ENCODE measurements at places on chromosomes 1 and 21. TPM values are rescaled to one million over a fixed set of nuclear protein-coding genes. Genes with fewer than 3 reads are reported as not detected.
A peak's percentile ranks its signal among the peaks of the same experiment; 100 is the strongest.

GRCh38 chr1:171654942-171655745 lies 2.7 kb upstream of the MYOC start:
- peak; percentile 76 for DNase-seq

DNA sequence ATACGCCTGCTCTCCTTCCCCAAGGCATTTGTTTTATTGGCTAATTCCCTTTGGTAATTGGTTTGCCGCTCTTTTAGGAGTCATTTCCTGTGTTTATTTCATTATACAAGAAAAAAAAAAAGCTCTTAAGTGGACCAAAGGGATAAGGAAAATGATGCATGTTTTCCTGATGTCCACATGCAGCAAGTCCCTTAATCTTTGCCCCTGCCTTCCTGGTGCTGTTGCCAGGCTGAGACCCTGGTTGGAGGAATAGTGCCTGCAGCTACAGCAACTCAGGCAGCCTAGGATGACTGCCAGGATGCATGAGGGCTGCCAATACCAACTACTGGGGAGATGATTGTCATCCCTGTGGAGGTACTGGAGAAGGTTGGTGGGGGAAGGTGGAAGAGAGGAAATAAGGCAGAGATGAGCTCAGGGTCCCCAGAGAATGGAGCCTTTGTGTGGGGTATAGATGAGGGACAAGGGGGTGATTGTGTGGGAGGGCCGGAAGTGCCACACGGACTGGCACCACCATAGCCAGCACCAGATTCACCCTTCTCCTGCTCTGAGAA lies 6.1 kb upstream of the GATAD2B start:
- DNase-seq = no peak

DNA sequence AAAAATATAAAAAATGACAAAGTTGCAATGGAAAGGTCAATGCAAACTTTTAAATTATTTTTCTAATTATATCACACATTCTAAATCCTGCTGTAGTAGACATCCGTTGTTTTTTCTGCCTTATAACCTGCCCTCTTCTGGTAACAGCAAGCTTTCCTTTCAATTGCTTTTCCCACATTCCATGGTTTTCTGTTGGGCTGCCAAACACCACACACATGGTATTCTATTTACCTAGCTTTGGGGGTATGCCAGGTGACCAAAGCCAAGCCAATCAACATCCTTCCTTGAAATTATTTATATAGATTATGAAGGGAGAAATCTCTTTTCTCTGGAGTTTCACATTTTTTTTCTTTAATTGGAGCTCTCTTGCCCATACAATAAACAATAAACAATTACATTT lies 3.4 kb upstream of the LAMC1 start:
- no peak for DNase-seq

DNA sequence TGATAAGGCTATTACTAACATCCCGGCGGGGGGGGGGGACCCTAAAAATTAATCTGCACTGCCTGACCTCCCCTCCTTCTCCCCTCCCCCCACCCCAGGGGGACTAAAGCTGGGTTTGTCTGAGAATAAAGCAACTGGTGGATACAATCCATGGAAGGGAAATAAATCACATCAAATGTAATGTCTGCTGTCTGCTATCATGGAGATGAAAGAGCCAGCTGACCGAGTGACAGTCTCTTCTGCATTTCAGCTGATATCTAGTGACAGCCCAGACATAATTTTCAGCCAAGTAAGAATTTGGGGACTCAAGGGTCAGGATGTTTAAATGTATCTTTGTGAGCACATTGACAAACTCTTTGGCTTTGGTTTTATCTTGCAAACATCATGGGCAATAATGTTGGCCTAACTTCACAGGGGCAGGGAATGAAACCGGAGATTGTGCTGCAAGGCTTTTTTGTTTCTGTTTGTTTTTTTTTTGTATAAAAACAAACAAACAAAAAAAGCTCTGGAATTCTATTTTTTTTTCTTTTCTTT lies 44.7 kb downstream of the HTR6 start:
- DNase-seq = no peak

- DNase-seq = no peak
Observed at GRCh38 chr1:208300084-208300770, 56.0 kb upstream of the PLXNA2 start.

DNA sequence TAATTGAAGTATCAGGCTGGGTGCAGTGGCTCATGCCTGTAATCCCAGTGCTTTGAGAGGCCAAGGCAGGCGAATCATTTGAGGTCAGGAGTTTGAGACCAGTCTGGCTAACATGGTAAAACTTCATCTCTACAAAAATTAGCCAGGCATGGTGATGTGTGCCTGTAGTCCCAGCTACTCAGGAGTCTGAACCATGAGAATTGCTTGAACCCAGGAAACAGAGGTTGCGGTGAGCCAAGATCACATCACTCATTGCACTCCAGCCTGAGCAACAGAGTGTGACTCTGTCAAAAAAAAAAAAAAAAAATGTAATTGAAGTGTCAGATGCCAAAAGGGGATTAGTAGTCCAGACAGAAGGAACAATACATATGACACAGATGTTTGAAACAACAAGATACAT lies 56.7 kb downstream of the SLC44A5 start:
- no peak for DNase-seq

GRCh38 chr1:13992489-13993285 lies 292.7 kb downstream of the PRDM2 start:
- no peak for DNase-seq

GRCh38 chr1:151756291-151756690 lies 7.0 kb downstream of the MRPL9 start:
- DNase-seq = no peak

DNA sequence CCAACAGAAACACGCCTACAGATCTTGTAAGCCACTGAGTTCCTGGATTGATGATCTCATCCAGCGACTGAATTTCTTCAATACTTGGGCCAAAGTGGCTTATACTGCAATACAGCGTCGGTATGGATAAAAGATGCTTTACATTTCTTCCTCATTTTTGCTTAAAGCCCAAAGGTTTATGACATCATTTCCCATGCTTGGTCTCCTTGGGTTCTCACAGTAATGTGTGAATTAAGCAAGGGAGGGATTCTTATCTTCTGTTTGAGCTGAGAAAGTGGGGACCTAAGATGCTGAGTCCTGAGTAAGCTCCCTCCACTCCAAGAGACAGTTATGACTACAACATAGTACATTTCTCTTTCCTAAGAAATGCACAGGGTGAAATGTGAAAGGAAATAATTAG lies 39.5 kb downstream of the LBR start:
- no peak for DNase-seq

DNA sequence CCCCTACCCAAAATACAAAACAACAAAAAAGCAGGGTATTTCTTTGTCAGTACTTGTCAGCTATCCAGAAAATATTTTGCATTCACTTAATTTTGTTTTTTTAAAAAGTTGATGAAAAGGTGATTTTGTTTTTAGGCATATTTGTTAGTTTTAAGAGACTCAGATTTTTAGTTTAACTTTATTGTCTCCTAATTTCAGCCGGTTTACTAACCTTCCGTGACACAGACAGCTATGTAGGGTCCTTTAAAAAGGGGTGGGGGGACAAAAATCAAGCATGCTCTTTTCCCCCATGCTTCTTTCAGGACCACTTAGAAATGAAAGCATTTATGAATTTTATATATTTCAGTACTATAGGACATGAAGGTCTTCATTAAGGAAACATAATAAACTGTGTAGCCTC lies 1.6 kb downstream of the PBX1 start:
- no peak for DNase-seq

- DNase-seq = no peak
Observed at GRCh38 chr1:230843503-230844309, 24.6 kb downstream of the C1orf198 start.

- DNase-seq = no peak
Observed at GRCh38 chr21:31500071-31500470, 156.0 kb upstream of the TIAM1 start.

- DNase-seq = no peak
Observed at GRCh38 chr1:106222403-106222802, 834.1 kb upstream of the PRMT6 start.

DNA sequence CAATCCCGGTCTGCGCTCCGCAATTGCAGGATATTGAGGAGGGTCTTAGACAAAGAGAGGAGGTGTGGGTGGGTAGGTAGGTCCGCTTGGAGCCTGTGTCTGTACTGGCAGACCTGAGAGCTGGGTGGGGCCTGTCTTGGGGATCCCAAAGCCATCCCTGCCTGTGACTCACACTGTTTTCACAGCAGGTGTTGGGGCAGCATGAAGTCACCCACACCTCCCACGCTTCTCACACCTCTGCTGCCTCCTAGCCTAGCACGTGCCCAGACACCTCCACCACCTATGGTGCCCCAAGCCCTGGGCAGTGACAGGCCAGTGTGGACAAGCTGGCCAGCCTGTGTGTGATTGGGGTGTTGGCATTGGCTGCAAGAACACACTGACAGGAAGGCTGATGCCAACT lies 65.7 kb upstream of the ECE1 start:
- DNase-seq = no peak

- DNase-seq = no peak
Observed at GRCh38 chr1:171110621-171111326, 20.1 kb downstream of the FMO3 start.

DNA sequence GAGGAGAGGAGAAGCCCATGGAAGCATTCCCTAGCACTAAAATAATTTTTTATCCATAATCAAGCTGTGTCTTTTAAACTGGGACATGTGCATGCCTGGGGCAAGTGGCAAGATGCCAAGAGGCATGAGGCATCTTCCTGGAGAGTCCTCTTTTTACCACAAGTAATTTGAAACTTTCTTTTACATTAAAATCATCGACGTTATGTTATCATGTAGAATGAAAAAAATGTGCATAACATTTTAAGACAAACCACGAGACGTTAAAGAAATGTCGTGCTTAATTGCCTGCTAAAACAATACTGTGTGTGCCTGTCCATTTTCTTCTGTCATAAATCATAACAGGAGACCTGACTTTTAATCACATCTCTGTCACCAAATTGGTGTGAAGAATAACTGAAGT lies 1.5 kb downstream of the STYXL2 start:
- DNase-seq = no peak

GRCh38 chr21:34520764-34521508 lies 8.9 kb upstream of the KCNE1 start:
- no peak for DNase-seq

- DNase-seq = no peak
Observed at GRCh38 chr1:239931341-239931740, 160.3 kb upstream of the FMN2 start.

DNA sequence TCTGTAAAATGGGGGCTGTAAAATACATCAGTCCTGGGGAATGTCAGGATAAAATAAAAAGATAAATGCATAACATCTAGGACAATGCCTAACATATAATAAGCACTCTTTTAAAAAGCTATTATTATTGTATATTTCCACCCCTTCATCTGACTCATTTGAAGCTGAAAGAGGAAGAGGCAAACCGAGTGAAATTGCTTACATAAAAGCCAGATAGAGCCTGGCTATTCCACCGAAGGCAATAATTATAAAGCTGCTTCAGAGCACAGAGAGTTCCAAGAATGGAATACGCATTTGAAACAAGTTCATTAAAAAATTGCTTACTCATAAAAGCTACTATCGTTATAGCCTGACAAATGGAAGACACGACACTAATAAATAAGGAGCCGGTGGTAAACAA lies 186.1 kb upstream of the CAMK1G start:
- DNase-seq = no peak

DNA sequence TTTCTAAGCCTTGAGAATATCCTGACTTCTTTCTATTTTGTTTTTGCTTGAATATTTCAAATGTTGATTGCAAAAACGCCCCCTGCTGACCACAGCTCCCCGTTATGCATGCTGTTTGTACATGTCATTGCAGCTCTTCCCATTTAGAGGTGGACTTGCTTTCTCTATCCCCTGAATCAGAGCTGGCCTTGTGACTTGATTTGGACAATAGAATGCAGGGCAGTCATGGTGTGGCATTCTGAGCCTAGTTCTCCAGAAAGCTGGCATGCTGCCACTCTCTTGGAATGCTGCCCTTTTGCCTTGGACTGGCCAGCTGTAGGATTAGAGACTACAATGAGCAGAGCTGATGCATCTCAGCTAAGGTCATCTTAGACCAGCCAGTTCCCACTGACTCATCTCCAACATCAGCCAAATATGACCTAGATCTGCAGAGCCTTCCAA lies 1561.5 kb downstream of the MRPL39 start:
- peak; percentile 55 for DNase-seq

DNA sequence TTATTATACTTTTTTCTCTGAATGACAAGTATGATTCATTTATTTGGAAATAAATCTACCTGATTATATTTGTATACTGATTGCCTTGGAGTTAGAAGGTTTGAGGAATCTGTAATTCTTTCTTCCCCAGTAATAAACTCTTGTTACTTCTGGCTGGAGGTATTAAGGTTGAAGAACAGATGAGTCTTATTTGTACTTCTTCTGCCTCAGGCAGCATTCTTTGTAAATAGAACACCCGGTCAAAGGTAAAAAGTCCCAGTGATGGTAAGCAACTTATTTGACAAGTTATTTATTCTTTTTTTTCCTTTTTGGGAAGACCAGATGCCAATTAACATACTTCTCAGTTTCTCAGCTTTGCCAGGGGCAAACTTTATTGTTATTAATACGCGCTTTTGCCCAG lies 12.9 kb downstream of the SNX27 start:
- DNase-seq = no peak

GRCh38 chr1:67239738-67240137 lies 67.9 kb upstream of the IL12RB2 start:
- DNase-seq = no peak

DNA sequence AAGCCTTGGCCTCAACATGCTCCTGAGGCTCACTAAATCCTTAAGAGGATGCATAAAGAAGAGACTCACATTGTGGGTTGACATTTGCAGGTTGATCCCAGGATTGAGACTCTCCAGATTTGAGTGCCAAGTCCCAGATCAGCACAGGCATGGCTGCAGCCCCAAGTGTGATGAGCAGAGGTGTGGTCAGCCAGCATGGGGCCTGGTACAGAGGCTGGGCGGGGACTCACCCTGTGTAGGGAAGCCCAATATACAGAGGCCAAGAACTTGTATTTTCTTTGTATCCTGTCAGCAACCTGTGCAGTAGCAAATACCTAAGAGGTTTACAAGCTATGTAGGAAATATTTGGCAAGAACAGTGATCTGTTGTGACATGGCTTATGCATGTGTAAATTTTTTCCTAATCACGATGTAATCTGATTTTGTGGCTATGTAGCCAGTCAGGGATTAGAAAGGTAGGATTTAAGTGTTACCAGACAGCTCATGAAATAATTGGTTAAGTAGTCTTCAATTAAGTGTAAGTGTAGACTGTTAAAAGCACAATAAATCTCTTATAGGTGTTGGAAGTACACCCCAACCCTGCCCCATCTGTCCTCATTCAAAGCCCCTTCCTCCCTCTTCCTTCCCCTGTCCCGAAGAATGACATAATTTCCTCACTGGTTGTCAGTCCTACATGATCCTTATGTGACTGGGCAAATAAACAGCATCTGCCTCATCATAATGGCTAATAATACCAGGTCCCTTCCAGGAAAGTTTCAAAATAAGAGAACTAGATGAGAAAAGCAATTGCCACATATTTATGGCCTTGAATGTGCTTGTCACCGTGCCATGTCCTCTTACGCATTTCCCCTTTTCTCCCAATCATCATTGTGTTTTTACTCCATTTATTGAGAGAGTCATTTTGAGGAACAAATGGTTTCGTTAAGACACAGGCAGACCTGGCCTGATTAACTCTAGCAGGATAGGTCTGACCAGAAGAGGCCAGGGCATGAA lies 120.9 kb downstream of the HLX start:
- no peak for DNase-seq

BECN2 gene
- not detected for total RNA-seq

SMCP gene
- total RNA-seq = not detected

HCN3 gene
- 5.1 TPM for total RNA-seq

CYYR1 gene
- not detected for total RNA-seq

SPRR1A gene
- not detected for total RNA-seq

COA6 gene
- 40.0 TPM for total RNA-seq

BTBD8 gene
- total RNA-seq = 1.6 TPM

DISP3 gene
- total RNA-seq = 0.55 TPM

FYB2 gene
- not detected for total RNA-seq

TTLL7 gene
- 2.1 TPM for total RNA-seq

SYT2 gene
- not detected for total RNA-seq

ZYG11B gene
- total RNA-seq = 7.5 TPM

All from activated CD8-positive, alpha-beta T cell treated with anti-CD3 and anti-CD28 coated beads, Interleukin-2, amount 10 ng/mL, durations not matched to agents 7 days and 5 days (primary cell).